ENCODE measurements at places on chromosomes 3 and 15.

DNA sequence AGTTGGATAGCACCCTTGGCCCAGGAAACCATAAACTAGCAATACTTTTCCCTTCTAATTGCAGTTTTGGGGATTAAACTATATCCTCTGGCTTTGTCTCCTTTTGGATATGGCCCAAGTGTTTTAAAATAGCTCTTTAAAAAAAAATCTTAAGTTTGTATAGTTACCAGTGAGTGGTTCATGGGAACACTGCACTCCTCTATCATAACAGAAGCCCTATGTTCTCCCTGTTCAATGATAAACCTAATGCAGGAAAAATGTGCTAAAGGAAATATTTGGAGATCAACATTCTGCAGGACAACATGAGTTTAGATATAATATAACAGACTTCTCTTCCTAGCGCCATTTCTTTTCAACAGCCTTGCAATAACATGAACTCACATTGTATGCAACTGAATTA lies 13.1 kb downstream of the MRPL47 start:
- DNase-seq: no peak

GRCh38 chr3:50250514-50250913 lies 14.5 kb downstream of the GNAI2 start:
- no peak for DNase-seq

GRCh38 chr15:31480356-31481025 lies 153.9 kb downstream of the KLF13 start:
- no peak for DNase-seq

DNA sequence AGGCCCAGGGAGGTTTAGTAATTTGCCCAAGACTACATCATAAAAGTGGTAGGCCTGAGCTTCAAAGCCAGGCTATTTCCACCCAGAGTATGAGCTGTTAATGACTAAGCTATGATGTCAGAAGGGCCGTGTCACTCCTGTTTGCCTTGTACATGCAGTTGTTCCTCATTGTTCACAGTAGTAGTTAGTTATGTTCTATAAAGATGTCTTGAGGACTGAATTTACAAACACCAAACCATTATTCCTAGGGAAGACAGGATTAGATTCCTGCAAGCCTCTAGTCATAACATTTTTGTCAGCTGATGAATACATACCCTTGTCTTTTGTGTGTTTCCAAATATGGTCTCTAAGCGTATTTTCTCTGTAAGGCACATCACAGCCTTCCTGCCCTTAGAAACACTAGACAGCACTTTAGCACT lies 20.9 kb upstream of the LARS2 start:
- no peak for DNase-seq

DNA sequence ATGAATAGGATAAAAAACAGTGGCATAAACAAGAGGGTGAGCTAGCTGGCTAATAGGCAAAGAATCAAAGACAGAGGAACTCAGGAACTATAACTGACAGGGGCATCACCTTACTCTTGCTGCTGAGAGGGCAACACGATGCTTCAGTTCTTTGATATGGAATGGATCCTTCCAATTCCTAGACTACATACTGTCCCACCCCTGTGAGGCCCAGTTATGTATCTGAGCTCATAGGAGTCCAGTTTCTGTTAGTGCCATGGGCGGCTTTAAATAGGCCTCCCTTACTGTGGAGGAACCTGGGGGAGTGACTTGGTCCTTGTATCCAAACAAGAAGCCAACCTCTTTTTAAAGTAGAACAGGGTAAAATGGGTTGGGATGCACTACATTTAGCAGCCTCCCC lies 37.3 kb downstream of the CD47 start:
- no peak for DNase-seq

GRCh38 chr15:68192117-68192516 lies 13.0 kb downstream of the CALML4 start:
- DNase-seq: no peak

DNA sequence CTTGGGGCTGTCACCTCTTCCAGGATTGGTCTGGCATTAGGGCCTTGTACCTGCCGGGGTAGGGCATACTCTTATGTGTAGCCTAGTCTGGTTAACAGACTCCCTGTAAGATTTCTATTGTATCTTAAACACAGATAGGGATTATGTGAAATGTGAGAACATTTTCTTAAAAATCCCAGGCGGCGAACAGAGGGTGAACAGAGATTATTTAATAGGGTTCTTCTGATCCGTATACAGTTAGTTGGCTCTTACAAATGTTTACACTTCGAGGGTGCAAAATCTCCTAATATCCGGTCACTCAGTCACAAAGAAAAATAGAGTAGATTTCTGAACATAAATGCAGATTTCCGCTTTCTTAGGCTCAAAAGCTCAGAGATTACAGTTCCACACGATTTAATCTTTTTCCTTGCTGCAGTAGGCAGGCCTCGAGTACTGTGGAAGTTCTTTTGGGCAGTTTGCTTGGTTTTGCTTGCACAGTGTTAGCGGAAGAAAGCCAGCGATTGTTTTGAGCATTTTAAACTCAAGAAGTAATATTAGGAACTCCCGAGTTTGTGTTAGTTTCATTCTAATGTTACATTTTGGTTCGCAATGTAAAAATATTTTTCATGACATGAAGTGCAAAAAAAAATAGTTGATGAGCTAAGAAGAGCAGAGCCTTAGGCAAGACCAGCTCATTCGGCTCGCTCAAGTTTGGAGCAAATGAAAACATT lies 993 bp downstream of the PLCL2 start:
- DNase-seq: no peak

- no peak for DNase-seq
These were observed 1.2 kb upstream of the PLIN1 start for GRCh38 chr15:89680282-89680873.

- DNase-seq: no peak
These were observed 281.3 kb upstream of the NPAP1 start for GRCh38 chr15:24394303-24394702.

- no peak for DNase-seq
These were observed 12.3 kb upstream of the COL6A6 start for GRCh38 chr3:130504701-130505100.

DNA sequence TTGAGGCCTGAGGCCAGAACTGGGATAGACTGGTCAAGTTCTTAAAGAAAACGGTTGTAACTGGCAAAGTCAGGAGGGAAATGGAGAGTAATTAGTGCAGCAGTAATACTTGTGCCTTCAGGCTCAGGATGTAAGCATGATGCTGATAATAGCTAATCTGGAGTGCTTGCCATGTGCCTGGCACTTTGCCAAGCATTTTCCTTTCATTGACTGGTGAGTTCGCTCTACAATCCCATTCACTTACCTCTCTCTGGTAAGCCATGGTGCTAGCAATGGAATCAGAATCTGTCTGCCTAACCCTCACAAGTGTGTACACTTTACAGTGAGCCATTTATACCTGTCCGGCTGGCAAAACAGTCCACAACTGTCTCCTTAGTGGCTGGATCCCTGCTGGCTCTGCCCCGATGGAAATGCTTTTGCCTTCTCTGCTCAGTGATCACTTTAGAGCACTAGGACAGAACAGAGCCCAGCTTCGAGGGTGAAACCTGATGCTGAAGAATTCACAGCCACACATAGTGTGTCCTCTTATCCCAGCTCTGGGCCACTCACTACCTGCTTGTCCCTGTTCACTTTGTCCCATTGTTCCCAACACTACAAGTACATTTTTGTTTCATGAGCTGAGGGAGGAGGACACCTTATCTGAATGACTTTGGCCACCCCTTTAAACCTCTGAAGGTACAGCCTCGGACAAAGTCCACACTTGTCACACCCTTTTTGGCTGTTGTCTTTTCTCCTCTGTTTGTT lies 10.3 kb downstream of the CHP1 start:
- DNase-seq: no peak

DNA sequence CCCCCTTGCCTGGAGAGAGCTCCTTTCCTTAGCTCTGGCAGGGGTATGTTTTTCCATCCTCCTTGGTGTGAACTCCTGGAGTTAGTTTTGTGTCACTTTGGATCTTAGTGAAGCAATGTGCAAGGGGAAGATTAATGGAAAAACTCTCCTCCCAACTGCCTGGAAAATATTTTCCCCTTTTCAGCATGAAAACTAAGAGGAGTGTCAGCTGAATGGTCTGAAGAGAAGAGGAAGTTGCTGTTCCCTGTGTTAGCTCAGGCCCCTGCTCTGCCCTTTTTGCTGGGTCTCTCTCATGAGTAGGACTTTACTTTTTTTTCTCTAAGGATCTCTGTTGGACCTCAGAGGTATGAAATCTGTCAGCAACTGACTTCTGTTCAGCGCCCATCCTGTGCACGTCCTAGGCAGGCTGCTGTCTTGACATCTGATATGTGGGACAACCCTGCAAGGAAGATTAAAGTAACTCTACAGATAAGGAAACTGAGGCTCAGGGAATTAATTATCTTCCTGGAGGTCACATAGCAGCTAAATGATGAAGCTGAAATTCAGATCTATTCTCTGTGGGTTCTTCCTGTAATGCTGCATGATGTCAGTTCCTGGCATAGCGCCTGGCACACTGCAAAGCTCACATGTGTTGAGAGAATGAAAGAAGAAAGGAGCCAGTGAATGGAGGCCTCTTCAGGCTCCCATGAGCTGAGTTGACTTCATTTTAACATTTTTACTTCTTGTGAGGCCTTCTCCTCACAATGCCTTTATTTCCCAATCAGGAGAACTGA lies 109.7 kb upstream of the GALNT15 start:
- no peak for DNase-seq

GRCh38 chr15:54347082-54347827 lies 369.0 kb downstream of the UNC13C start:
- DNase-seq: no peak

DNA sequence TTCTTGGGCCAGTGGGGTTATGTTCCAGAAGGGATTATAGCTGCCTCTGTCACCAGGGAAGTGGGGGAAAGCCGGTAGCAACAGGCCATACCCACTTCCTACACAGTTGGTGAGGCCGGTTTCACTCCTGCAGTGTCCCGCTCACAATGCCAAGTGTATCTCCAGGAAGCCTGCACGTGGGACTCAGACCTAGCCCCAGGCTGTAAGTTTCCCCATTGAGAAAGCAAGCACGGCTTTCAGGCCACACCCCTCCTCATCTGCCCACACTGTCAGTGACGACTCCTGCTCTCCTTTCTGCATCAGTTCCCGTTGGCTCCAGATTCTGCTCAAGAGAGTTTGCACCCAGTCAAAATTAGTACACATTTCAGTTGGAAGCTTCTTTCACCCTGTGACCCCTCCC lies 51.6 kb upstream of the CPOX start:
- DNase-seq: no peak

DNA sequence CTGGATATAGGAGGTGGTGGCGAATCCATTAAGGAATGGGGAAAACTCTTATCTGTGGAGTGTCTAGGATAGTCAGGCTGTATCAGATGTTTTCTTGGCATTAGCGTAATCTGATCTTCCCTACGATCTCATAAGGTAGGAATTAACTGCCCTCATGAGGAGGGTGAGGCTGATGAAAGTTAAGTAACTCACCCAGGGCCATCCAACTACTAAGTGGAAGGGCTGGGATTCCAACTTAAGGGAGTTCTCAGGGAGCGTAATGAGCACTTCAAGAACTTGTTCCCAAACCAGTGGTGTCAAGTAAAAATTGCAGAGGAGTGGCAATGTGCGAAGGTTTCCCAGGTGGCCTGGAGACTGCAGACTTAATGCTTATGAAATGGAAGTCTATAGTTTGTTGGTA lies 55.9 kb upstream of the OSBPL11 start:
- DNase-seq: no peak

DNA sequence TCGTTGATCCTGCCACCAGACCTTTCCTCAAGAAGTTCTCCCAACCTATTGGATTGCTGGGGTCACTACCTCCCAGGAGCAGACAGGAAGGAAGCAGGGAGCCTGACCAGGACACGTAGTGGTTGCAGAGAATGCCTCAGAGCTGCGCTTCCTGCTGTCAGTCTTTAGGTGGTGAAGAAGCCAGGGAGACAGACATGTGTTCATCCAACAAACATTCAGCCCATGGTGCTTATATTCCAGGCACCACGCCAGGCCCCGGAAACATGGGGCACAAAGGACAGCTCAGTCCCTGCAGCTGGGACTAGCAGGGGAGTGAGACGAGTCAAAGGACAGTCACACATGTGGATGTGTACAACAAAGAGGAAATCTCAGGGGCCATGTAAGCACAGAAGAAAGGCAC lies 26.0 kb upstream of the CORO2B start:
- DNase-seq: no peak

- DNase-seq: no peak
These were observed 105.1 kb downstream of the ZMAT3 start for GRCh38 chr3:178966299-178967176.

DNA sequence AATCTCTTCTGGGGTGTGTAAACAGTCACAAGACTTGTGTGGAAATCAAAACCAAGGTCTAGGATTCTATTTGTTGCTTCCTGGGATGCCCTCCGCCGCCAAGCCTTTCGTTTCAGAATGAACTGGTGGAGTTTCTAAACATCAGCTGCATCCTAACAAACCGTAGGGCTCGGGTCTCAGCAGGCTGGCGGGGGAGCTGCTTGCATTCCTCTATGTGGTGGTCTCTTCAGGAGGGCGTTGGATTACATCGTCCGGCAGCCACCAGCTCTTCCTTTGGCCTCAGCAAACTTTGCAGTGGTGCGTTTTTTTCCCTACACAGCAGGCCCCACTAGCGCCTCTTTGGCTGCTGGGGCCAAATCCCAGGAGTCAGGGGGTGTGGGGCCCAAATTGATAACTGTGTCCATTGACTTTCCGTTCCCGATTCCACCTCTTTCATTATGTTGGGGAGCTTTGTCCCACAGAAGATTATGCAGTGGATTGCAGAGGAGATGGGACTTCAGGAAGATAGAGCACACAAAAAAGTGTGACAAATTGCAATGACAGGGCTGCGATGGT lies 390.0 kb upstream of the NR2F2 start:
- no peak for DNase-seq

DNA sequence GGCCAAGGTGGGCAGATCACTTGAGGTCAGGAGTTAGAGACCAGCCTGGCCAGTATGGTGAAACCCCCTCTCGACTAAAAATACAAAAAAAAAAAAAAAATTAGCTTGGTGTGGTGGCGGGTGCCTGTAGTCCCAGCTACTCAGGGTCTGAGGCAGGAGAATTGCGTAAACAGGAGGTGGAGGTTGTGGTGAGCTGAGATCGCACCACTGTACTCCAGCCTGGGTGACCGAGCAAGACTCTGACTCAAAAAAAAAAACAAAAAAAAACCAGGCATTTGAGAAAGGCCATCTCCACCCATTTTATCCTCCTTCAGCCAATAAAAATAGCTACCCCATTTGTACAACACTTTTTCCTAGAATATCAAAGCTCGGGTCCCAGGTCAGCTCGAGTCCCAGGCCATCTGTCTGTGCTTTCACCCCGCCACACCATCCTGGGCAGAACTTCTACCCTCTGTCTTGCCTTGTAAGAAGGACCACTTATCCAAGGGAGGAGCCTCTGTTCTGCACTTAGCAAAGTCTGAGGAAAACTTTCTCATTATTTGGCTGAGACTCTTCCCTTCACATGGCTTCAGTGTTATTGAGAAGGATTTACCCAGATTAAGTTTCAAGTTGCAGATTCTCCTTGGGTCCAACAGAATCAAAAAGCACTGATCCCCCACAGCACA lies 99.1 kb downstream of the MESD start:
- DNase-seq: no peak

DNA sequence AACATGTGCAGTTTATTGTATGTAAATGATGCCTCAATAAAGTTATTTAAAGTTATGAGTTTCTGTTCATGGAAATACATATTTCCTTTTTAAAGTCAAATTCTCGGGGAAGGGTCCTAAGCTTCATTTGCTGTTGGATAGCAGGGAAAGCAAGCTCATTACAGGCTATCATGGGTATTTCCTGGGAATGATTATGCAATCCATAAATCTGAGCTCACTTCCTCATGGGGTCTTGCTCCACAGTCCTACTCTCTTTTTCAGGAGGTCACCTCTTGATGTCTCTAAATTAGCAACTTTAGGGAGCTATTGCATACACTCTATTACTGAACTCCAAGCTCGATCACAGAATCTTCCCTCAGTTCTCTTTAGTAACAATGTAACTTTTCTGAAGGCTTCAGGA lies 69.9 kb upstream of the TP63 start:
- DNase-seq: no peak

Measured in T follicular helper cell (primary cell).